ENCODE measurements at places on chromosomes 2 and 18.
A peak's percentile ranks its signal among the peaks of the same experiment; 100 is the strongest.

GRCh38 chr2:211144078-211144477 lies 587.7 kb downstream of the CPS1 start:
- peak; percentile 7 for DNase-seq

GRCh38 chr2:98691303-98691702 lies 39.6 kb downstream of the MGAT4A start:
- DNase-seq: no peak

DNA sequence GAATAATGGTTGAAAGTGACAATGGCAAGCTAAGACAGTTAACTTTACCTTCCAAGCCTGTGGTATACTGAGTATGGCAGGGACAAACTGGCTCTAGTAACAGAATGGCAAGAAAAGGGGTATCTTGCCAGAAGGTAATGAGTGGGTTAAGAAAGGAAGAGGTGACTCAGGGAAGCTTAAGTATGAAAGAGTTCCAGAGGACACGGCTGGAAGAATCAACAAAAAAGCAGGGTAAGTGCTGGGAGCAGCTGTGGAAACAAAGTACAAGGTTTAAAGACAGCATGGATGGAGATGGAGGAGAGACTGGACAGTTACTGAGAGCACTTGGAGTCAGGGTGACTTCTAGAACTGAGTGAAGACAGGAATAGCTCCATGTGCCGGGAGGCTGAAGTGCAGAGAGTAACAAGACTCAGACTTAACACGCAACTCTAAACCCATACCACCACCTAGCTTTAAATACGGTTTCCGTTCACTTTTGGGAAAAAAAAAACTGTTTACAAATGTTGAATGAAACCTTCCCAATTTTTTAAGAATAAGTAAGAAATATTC lies 69.0 kb downstream of the REV1 start:
- DNase-seq: no peak

DNA sequence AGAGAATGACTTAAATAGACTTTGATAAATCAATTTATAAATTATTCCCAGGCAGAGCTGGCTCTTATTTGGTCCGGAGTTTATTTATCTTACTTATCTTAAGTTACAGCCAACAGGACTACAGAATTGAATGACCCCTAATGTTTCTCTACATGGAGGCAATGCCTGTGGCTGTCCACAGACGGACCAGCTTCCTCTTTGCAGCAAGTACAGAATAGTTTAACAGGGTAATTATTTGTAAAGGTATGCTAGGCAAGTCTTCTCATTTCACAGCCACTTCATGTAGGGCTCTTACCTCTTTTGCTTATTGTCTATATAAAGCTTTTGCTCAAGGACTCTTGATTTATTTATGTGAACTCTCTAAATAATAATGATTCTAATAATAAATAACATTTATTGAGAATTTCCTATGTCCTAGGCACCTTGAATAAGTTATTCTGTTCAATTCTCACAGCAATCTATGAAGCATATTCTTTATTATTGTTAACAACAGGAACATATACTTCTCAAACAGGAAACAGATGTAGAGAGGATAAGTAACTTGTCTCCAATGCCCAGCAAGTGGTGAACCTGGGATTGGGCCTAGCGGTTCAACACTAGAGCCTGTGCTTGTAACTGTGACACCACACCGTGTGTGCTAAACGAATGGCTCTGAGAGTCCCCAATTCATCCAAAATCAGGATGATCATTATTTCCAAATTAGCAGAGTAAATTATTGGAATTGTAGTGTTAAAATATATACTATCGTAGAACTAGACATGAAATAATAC lies 58.8 kb upstream of the NXPH2 start:
- DNase-seq: no peak

DNA sequence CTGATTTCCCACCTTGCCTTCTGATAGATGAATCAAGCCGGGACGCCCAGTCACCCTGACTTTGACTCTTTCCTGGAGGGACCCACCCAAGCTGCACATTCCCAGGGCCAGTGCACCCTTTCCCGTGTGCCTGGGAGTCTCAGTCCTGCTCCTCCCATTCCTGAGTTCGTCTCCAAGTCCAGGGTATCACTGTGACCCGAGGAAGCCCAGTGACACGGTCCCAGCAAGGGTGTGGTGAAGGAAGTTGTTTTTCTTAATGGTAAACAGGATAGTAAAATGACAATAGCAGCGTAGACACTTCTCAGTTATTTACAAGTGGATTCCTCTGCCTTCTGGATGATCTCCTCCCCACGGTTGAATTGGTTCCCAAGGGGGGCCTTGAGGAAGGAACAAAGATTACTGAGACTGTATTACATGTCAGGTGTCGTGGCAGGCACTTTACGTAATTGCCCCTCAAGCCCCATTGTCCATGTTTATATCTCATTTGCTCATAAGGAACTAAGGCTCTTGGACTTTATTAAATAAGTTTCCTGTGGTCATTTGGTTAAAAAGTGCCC lies 123.3 kb downstream of the PRKCE start:
- no peak for DNase-seq

DNA sequence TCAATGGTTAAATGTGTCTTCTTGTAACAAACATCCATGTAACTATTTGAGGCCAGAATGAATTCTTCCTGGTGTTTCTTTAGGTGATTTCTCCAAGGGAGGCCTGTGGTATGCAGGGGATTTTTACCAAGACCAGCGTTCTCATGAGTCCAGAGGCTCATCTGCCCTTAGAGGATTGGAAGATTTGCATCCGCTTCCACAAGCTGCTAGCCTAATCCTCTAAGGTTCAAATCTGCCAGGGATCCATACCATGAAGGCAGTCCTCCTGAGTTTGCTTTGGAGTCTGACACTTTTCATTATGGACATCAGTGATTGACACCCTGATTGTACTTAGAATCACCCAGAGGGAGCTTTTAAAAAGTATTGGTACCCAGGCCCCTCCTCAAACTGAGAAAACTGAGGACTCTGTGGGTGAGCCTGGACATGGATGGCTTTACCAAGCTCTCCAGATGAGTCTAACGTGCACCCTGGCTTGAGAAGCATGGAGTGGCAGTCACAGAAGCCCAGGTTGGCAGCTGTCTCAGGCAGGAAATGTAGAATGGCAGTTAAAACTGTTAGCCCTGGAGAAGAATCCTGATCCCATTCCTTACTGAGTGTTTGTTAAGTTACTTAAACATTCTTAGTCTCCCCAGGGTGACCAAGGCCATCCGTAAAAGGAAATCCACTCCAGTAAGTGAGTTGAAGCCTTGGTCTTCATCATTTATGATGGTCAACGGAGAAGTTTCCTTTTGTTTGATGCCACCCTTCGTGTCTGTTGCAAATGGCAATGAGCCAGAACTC lies 95.3 kb upstream of the RMDN2 start:
- DNase-seq: no peak

- no peak for DNase-seq
Measured at GRCh38 chr18:65704046-65704445, 46.8 kb upstream of the CDH7 start.

GRCh38 chr2:100250645-100251044 lies 71.7 kb downstream of the LONRF2 start:
- DNase-seq: no peak

DNA sequence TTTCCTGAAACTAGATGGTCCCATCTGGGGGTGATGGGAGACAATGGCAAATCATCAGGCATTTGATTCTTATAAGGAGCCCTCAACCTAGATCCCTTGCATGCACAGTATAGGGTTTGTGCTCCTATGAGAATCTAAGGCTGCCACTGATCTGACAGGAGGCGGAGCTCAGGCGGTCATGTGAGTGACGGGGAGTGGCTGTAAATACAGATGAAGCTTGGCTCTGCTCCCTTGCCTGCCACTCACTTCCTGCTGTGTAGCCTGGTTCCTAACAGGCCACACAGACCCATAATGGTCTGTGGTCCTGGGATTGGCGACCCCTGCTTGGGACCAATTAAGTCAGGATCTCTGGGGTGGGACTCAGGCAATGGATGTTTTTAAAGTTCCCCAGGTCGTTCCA lies 293.4 kb downstream of the ZNF521 start:
- DNase-seq: no peak

GRCh38 chr18:37710726-37711125 lies 145.1 kb upstream of the CELF4 start:
- no peak for DNase-seq

DNA sequence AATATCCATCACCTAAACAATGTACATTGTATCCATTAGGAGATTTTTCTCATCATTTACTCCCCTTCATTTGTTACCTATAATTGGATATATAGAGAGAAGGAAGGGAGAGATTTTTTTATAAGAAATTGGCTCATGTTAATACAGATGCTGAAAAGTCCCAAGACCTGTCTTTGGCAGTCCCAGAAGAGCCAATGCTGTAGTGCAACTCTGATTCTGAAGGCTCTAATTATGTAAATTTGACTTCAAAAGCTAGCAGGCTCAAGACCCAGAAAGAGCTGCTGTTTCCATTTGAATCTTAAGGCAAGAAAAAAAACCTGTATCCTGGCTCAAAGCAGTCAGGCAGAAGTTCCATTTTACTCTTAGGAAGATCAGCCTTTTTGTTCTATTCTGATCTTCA lies 1245.5 kb upstream of the FAM98A start:
- DNase-seq: no peak

- DNase-seq: peak; percentile 15
Measured at GRCh38 chr2:187390891-187391290, 57.2 kb downstream of the CALCRL start.

GRCh38 chr18:63784787-63785452 lies 9.7 kb downstream of the SERPINB7 start:
- no peak for DNase-seq

GRCh38 chr2:115443539-115444185 lies 1001.2 kb downstream of the DPP10 start:
- no peak for DNase-seq

GRCh38 chr2:42648796-42649195 lies 80.4 kb downstream of the MTA3 start:
- DNase-seq: no peak

GRCh38 chr2:210000464-210001324 lies 1.7 kb upstream of the RPE start:
- DNase-seq: no peak

- no peak for DNase-seq
Measured at GRCh38 chr18:332007-332406, 64.2 kb upstream of the THOC1 start.

- DNase-seq: peak; percentile 62
Measured at GRCh38 chr2:109736177-109736827, 57.8 kb upstream of the RGPD5 start.

DNA sequence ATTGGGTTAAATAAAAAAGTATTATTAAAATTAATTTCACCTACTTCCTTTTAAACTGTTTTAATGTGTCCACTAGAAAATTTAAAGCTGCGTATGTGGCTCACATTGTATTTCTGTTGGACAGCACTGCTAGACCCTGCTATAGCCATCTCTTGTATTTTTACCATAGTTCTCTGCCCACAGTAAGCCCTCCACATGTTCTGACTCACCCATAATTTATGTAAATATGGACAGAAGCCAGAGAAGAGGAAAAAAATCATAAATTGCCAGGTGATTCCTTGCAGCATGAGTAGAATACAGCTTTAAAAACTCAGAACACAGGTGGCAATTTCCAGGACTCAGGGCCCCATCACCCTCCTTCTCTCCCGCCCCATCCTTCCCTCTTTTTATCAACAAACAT lies 142.4 kb upstream of the MEX3C start:
- DNase-seq: no peak

DNA sequence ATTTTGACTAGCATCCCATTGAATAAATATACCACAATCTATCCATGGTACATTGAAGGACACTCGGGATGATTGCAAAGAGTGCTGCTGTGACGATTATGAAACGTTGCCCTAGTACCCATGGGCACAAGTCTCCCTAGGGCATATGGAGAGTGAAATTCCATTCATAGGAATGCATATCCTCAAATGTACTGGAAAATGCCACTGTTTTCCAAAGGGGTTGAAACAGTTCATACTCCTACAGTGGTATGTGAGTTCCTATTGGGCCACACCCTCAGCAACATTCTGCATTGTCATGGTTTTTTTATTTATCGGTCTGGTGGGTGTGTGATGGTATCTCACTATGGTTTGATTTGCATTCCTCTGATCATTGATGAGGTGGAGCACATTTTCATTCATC lies 130.6 kb downstream of the TWIST2 start:
- DNase-seq: no peak

DNA sequence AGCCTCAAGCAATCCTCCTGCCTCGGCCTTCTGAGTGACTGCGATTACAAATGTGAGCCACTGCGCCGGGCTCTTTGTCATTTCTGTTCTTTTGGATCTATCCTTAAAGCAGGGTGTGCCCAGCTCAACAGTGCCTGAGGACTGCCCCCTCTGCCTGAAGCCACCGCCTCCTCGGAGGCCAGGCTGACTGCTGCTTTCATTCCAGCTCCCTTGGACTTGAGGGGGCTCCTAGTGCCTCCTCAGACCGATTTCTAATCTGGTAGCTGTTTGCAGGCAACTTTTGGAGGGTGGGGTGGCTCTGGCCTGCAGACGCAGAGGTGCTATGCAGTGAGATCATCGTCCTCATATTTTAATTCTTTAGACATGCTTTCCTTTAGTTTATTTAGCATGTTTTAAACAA lies 35.9 kb upstream of the KLF11 start:
- no peak for DNase-seq

- no peak for DNase-seq
Measured at GRCh38 chr2:25330273-25330672, 11.5 kb downstream of the DNMT3A start.

DNA sequence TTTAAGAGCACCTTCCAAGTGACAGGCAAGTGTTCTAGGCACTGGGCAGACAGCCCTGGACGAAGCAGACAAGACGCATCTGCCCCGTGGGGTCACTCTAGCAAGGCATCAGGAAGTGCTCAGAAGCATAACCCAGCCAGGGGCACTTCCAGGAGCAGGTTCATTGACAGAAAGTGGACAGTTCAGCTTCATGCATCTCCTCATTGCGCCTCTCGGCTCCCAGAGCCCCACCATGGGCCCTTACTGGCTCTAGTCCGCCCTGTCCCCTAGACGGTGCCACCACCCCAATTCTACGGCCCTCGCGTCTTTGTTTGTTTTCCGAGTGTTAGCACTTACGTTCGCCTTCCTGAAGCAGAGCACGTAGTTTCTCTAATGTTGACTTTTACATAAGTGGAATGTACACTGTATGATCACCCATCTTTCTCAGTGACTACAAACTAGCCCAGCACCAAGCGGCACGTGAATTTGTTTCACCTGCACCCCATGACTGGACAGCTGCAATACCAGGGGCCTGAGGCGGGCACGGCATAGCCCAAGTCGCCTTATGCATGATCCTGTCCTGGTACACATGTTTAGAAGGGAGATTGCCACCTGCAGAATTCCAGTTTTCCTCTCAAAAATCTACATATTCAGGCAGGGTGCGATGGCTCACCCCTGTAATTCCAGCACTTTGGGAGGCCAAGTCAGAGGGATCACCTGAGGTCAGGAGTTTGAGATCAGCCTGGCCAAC lies 33.2 kb downstream of the SNED1 start:
- DNase-seq: no peak

DNA sequence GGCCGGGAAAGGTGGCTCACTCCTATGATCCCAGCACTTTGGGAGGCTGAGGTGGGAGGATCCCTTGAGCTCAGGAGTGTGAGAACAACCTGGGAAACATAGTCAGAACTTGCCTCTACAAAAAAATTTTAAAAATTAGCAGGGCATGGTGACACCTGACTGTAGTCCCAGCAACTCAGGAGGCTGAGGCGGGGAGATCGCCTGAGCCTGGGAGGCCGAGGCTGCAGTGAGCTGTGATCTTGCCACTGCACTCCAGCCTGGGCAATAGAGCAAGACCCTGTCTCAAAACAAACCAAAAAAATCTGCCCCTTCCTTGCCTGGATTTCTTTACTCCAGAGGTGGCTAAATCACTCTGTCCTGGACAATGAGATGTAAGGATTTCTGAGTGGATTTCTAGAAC lies 197.7 kb downstream of the NRP2 start:
- DNase-seq: no peak

GRCh38 chr2:205686783-205687640 lies 4.7 kb downstream of the NRP2 start:
- no peak for DNase-seq

GRCh38 chr2:172763079-172763478 lies 27.4 kb downstream of the RAPGEF4 start:
- DNase-seq: no peak
